ENCODE measurements at places on chromosomes 4 and X. TPM values are rescaled to one million over a fixed set of nuclear protein-coding genes. Genes with fewer than 3 reads are reported as not detected.
A peak's percentile ranks its signal among the peaks of the same experiment; 100 is the strongest.

GRCh38 chr4:173680278-173680677, 150.2 kb upstream of the HAND2 start:
- H3K27me3 ChIP-seq: peaks cover 2% of the 10 kb centered on the region
- H3K36me3 ChIP-seq: no peaks in the 10 kb centered on the region
- no peak overlapping the region for H3K4me3 ChIP-seq
- H3K27ac ChIP-seq: no peak overlapping the region
- no peaks in the 10 kb centered on the region for H3K4me1 ChIP-seq

- DNase-seq: no peak
- H3K36me3 ChIP-seq: peaks cover 33% of the 10 kb centered on the region
- peaks cover 80% of the 10 kb centered on the region for H3K4me1 ChIP-seq
- peak overlapping the region; percentile 91 for H3K27ac ChIP-seq
Observed at GRCh38 chrX:65686236-65686635, 18.8 kb downstream of the MSN start.

- no peaks in the 10 kb centered on the region for H3K4me1 ChIP-seq
- DNase-seq: no peak
- no peak overlapping the region for H3K4me3 ChIP-seq
- H3K27me3 ChIP-seq: peaks cover 7% of the 10 kb centered on the region
Observed at GRCh38 chrX:103773445-103773844, 3.2 kb upstream of the PLP1 start.

GRCh38 chr4:99219479-99219878, 433 bp upstream of the ADH6 start:
- H3K4me1 ChIP-seq: no peaks in the 10 kb centered on the region
- no peak overlapping the region for H3K27ac ChIP-seq
- H3K27me3 ChIP-seq: no peaks in the 10 kb centered on the region
- DNase-seq: no peak

GRCh38 chrX:79268788-79269187, 98.3 kb downstream of the ITM2A start:
- no peak overlapping the region for H3K4me3 ChIP-seq
- peak overlapping the region; percentile 61 for H3K27ac ChIP-seq
- peaks cover 40% of the 10 kb centered on the region for H3K4me1 ChIP-seq
- DNase-seq: no peak

- H3K4me3 ChIP-seq: no peak overlapping the region
- H3K27ac ChIP-seq: no peak overlapping the region
- H3K4me1 ChIP-seq: peaks cover 11% of the 10 kb centered on the region
- DNase-seq: no peak
- H3K36me3 ChIP-seq: no peaks in the 10 kb centered on the region
Observed at GRCh38 chrX:12868747-12869146, 1.9 kb downstream of the TLR7 start.

GRCh38 chr4:1695913-1696312, 11.8 kb upstream of the FAM53A start:
- H3K4me3 ChIP-seq: no peak overlapping the region
- DNase-seq: no peak
- H3K4me1 ChIP-seq: no peaks in the 10 kb centered on the region
- peak overlapping the region; percentile 40 for H3K27ac ChIP-seq

Gene GAB3
- 5.1 TPM for total RNA-seq

Gene TMPRSS11B
- not detected for total RNA-seq

Gene ARHGAP36
- total RNA-seq: not detected

Gene FGF16
- not detected for total RNA-seq
